ENCODE measurements at places on chromosomes 7 and 10.
A peak's percentile ranks its signal among the peaks of the same experiment; 100 is the strongest.

GRCh38 chr7:17094963-17095574 is 203.4 kb upstream of the AHR start:
- DNase-seq: peak; percentile 4

DNA sequence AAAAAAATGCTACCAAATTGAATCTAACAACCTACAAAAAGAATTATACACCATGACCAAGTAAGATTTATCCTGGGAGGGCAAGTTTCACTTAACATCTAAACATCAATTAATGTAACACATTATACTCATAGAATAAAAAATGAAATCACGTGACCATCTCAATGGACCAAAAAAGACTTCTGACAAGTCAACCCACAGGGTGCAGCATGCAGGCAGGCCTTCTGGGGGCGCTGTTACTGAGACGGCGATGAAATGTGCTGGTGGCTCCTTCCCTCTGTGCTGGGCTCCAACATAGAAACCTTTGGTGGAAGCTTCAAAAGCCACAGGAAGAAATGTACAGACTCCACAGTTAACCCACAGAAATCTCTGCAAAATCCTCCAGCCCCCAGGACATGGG is 103.1 kb downstream of the INHBA start:
- no peak for DNase-seq

DNA sequence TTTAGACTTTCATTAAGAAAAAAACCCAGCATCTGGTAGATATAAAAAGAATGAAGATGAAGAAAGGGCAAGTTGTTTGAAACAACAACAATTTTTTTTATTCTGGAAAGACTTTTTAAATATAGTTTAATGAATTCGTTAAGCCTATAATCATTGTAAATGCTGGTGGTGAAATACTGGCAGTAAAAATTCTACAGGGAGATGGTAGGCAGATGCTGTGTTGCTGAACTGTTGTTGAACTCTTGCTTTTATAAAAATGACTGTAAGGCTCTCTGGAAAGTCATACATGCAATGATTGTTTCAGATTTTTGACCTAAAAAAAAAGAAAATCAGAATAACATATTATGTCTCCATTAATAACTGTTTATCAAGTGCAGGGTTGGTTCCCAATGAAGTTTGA is 39.0 kb downstream of the SCIN start:
- no peak for DNase-seq

DNA sequence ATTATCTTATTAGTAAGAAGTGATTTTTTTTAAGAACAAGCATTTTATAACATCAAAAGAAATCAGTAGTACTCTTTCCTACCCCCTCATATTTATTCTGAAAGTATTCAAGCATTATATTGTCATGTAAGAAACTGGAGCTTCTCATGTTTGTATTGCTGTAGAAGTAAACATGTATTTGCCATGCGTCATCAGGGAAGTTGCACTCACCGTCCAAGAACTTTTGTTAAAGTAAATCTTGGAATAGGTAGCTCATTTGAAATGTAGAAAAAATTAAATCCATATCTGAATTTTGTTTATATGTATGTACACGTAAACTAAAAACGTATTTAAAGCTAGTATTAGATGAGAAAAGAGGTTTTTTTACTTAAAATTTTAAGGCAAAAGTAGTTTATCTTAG is 96.8 kb downstream of the PTEN start:
- peak; percentile 39 for DNase-seq

- DNase-seq: no peak
These were observed 82.6 kb upstream of the AOAH start for GRCh38 chr7:36806891-36807290.

DNA sequence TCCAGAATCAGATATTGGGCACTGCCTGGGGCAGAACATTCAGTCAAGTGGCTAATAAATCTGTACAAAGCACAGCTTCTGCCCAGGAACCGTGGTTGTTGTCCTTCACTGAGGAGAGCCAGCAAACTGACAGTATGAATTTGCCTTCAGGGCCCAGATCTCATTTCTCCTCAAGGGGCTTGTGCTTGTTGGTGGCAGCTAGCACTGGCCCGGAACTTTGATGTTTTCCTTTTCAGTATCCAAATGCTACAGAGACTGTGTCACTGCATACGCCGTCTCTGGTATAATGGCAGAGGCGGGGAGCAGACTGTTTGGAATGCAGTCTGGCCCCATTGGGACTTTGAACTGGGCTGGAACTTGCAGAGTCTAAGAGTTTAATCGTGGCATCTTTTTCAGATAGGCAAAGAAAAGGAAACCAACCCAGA is 30.4 kb upstream of the ADD3 start:
- DNase-seq: peak; percentile 29

GRCh38 chr7:31014826-31015225 is 37.3 kb upstream of the ADCYAP1R1 start:
- DNase-seq: no peak

- DNase-seq: peak; percentile 86
These were observed 208.7 kb upstream of the ZNF32 start for GRCh38 chr10:43857206-43857930.

GRCh38 chr10:3734111-3734510 is 50.9 kb downstream of the KLF6 start:
- DNase-seq: no peak

- DNase-seq: no peak
These were observed 12.2 kb downstream of the HOXA1 start for GRCh38 chr7:27083646-27084045.

GRCh38 chr7:468681-469562 is 50.7 kb downstream of the PDGFA start:
- DNase-seq: peak; percentile 37

DNA sequence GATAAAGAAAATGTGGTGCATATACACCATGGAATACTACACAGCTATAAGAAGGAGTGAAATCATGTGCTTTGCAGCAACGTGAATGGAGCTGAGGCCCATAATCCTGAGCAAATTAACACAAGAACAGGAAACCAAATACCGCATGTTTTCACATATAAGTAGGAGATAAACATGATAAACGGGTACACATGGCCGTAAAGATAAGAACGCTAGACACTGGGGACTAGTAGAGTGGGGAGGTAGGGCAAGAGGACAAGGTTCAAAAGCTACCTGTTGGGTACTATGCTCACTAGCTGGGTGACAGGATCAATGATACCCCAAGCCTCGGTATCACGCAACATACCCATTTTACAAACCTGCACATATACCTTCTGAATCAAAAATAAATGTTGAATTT is 113.7 kb downstream of the CSTF2T start:
- DNase-seq: no peak

DNA sequence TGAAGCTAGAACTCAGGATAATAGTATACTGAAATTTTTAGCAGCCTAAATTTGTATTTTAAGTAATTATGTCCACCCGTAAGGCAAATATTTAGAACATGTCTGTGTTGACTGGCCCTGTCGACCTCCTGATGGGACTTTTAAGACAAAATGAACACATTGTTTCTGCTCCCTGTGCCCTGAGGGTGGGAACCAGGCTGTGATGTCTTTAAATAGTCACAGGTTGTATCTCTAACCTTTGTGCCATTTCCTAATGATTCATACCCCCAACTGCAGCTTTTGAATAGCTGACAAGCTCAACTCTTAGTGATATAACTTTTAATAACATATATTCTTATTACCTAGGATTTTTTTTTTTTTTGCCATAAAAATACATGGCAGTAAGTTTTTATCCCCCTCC is 494.9 kb upstream of the AKR1E2 start:
- no peak for DNase-seq

DNA sequence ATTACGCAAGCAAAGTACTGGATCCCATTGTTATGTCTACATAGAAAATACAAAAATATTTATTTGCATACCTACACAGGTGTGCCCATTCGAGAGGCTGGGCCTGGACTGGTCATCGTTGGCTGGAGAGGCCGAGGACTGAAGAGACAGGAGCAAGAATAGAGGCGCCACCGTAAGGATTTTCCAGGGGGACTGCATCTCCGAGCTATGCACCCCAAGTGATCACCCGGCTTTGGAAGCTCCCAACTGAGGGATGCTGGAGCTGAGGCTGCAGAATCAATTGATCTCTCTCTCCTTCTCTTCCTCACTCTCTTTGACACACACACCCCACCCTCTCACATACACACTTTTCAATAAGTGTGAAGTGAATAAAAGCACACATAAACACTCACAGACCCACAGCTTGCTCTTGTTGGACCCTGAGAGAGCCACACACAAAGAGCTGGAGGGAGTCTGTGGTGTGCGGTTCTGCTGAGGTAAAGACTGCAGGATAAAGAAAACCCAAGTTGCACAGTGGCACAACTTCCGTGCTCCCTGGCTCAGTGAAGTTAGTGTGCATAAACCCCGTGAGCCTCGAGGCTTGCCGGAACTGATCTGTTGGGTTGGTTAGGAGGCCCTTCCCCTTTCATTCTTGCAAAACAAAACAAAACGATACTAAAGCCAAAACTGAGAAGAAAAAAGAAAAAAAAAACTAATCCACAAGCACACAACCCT is at the start of gene AOAH:
TSS of gene AOAH (minus strand) at position 544 of the 714 bp plus-strand sequence. CDS start at position 198, 346 bp downstream.
- no peak for DNase-seq

DNA sequence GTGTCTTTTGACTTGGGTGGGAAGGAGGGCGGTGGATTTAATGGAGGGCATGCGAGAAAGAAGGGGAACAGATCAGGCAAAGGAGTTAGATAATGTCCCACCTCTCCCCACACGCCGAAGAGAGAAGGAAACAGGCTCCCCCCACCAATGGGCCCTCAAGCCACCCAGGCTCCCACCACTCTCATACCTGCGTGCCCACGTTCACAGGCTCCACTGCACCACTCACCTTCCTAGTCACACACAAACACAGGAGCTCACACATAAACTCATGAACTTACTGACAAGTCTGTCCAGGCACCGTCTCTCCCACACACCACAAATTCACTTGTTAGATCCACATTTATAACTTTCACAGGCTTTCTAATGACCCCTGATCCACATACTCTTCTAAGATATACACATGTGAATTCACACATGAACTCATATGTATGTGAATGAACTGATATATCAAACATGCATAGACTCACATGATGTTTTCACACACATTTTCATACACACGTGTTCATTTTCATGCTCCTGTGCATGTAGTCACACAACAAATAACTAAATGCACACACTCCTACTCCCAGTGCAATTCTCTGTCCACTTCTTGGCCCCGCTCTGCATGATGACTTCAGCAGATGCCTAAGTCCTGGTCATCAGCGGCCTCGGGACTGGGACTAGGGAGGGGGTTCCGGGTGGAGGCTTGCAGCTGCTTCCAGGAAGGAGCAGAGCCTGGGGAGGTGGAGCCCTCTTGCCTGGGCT is 1.5 kb downstream of the LZTS2 start:
- DNase-seq: peak; percentile 94

GRCh38 chr10:62652564-62652963 is 152.0 kb upstream of the ADO start:
- DNase-seq: no peak

DNA sequence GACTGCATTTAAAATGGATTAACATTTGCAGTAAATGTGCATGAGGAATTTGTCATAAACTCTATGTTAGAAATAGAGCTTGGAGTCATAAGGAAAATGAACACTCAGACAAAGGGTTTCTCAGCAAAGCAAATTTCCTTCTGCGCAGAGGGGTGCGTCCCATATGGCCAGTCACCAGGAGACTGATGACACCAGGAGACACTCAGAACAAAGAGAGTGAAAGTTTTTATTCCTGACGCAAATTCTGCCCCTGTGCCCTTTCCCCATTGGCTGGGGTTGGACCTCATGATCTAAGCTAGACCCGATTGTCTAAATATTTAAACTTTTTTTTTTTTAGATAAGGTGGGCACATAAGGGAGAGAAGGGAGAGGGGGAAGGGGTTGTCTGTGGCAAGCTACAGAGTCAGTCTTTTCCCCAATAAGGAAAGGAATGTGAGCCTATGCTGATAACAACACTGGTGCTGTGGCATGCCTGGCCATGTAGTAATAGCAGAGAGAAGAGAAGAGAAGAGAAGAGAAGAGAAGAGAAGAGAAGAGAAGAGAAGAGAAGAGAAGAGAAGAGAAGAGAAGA is 202.0 kb downstream of the POM121L12 start:
- DNase-seq: no peak

DNA sequence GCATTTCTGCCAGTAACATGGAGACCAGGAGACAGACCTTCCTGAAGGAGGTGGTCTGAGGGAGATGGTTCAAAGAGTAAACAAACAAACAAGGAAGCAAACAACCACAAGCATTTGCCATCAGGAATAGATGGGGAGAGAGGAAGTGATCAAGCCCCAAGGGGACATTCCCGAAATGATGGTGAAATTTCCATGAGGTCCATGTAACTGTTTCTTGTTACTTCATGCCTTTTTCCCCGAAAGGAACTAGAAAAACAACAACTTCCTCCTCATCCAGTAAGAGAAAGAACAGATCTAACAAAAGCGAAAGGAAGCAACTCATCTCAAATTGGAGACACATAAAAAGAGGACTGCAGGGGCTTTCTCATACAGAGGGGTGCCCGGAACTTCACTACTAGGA is 152.5 kb upstream of the ZNF32 start:
- no peak for DNase-seq

DNA sequence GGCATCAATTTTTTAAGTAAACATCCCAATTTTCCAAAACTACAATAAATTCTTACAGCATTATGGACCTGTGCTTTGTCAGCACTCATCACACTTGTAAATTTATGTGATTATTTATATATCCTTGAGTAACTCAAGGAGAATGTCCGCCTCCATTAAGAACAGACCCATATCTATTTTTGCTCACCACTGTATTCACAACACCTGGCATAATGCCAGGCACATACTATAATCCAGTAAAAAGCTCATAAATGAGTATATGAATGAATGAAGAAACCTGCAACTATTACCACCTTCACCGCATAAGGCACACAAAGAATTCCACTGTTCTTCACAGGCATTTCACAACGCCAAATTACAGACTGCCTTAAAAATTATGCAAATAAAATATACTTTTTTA is 46.9 kb downstream of the MINDY3 start:
- DNase-seq: peak; percentile 5

GRCh38 chr10:79269969-79270368 is 77.3 kb upstream of the PPIF start:
- DNase-seq: no peak
